ENCODE measurements at places on chromosomes 6 and 20.

GRCh38 chr20:45366631-45367030, 3.7 kb downstream of the SYS1 start:
- DNase-seq: no peak

- DNase-seq: no peak
These were observed 13.4 kb downstream of the ZNF318 start for GRCh38 chr6:43355862-43356590.

DNA sequence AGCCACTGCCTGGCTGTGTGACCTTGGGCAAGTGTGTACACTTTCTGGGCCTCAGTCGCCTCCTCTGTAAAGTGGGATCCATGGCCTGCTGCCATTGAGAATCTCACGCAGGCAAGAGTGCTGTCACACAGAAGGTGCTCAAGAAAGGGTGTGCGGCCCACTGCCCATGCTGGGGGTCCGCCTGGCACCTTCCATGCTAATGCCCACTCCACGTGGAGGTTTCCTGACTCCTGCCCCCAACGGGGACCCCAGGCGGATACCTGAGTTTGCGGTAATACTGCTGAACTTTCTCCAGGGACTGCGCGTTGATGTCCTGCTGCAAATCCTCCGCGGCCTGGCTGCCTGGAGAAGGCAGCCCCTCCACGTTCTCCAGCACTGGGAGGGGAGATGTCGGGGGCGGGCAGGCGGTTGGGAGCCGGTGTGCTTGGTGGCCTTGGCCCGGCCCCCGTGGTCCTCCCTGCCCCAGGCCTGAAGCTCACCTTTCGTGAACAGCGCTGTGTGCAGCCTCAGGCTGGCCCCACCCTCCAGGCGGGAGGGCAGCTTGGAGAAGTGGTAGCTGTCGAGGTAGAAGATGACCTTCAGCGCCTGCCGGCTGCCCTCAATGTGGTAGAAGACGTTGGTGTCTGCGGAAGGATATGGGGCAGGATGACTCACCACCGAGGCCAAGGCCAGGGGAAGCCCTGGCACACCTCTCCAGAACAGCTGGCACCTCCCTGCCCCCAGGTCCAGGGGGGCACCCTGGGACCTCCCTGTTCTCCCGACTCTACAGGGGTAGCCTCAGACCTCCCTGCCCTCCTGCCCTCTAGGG, 195.6 kb downstream of the PREX1 start:
- peak; percentile 47 for DNase-seq

- DNase-seq: no peak
These were observed 26.3 kb downstream of the GNL1 start for GRCh38 chr6:30530014-30530413.

DNA sequence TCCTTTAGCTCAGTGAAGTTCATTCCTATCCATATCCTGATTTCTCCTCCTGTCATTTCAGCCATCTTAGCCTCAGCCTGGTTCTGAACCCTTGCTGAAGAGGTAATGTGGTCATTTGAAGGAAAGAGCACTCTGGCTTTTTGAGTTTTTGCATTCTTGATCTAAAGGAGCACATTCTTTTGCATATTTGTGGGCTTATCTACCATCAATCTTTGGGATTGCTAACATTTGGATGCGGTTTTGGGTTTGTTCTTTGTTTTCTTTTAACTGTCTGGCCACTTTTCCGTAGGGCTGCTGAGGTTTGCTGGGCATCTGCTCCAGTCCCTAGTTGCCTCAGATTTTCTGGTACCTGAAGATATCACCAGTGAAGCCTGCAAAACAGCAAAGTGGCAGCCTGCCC, 238.3 kb downstream of the EPM2A start:
- DNase-seq: no peak

GRCh38 chr20:17912916-17913315, 55.7 kb downstream of the SNX5 start:
- no peak for DNase-seq

DNA sequence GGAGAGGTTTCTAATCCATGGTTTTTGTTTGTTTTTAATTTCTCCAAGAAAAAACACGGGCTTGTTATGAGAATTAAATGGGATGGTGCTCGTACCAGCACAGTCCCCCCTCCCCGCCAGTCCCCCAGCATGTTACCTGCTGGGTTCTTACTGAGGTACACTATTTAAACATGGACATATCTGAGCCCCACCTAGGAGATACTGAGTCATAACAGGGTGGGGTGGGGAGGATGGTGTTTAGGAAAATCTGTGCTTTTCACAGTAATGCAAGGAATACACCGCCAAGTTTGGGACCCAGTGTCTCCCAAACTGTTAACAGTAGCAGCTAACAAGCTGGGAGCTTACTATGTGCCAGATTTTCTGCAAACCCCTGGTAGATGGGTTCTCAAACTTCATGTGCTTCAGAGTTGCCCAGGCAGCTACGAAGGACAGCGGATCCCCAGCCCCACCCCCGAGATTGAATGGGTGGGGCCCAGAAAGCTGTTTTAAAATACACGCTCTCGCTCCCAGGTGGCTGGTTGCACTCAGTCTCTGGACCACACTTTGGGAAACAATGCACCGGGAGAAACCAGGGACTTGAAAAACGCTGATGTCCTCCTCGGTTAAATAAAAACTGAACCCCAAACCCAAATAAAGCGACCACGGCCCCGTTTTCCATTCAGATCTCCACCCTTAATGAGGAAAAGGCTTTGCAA, 995 bp downstream of the ZFP64 start:
- DNase-seq: peak; percentile 8

- no peak for DNase-seq
These were observed 18.7 kb upstream of the TRPC4AP start for GRCh38 chr20:35111141-35111888.

GRCh38 chr20:1308067-1308701, 20.8 kb downstream of the SDCBP2 start:
- DNase-seq: no peak

DNA sequence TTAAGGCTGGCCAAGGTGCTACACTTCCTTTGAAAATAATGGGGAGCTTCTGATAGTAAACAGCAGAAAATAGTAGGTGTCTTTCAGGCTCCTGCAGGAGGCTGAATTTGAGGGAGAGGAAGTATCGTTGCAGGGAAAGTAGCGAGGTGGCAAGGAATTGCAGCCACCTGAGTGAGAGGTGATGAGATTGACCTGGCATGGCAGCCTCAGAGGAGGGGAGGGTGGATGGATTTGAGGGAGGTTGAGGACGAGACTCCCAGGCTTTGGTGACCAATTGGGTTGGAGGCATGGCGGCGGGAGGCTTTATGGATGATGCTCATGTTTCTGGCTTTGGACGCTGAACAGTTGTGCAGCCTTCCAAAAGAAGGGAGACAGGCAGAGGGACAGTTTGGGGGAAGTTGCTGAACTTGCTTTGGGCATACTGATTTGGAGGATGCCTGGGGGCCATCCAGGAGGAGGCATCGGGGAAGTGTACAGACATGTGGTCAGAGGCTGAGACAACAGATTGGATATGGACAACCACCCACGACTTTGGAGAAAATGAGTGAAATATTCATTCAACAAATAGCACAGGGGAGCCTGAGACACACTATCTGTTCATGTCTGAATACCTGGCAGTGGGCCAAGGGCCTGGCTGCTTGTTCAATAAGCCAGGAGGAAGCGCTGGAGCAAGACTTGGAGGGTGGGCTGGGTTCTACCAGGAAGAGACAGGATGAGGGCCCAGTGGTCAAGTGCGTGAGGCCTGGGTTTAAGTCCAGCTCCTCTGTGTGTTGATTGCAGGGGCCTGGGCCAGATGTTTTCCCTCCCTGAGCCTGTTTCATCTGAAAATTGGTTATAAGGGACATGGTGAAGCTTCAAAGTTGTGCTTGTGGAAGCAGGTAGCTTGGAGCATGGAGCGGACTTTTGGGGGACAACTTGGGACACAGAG, 113.2 kb downstream of the CEBPB start:
- DNase-seq: peak; percentile 25

DNA sequence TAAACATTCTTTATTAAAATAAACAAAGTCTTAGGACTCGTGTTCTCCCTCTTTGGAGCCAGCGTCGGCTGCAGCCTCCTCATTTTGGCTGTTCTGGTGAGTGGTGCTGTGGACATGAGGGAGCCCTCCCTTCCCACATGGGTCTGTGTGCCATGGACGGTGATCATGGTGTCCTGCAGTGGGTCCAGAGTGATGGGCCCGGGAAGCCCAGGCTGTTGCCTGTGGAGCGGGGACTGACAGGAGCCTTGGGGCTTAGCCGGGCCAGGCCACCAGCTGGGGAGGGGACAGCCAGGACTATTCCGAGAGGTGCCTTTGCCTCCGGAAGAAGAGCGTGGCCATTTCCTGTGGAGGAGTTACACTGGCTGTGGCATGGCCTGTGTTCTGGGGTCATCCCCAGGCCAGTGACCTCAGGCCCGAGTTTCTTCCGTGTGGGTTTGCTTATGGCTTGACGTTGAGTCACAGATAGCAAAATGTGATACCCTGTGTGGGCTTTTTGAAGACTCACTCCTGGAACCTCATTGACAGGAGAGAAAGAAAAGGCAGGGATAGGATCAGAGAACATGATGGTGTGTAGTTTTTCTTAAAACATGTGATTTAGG, 153.4 kb downstream of the DTNBP1 start:
- no peak for DNase-seq

- no peak for DNase-seq
These were observed 125.2 kb downstream of the KIF6 start for GRCh38 chr6:39599973-39600372.

DNA sequence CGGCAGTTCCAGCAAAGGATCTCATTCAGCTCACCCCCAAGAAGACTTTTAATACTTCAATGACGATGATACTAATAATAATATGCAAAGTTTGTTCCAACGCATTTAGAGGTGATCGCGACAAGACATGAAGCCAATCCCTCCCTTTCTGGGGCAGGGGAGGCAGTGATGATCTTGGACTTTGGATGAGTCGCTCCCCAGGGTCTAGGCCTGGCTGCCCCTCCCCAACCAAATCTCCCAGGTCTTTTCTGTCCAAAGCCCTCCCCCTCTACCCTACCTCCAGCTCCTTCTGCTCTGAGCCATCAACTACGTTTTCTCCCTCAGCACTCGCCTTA, 33.9 kb downstream of the HLA-A start:
- no peak for DNase-seq

- DNase-seq: no peak
These were observed 23.9 kb downstream of the ZNF337 start for GRCh38 chr20:25672659-25673235.

DNA sequence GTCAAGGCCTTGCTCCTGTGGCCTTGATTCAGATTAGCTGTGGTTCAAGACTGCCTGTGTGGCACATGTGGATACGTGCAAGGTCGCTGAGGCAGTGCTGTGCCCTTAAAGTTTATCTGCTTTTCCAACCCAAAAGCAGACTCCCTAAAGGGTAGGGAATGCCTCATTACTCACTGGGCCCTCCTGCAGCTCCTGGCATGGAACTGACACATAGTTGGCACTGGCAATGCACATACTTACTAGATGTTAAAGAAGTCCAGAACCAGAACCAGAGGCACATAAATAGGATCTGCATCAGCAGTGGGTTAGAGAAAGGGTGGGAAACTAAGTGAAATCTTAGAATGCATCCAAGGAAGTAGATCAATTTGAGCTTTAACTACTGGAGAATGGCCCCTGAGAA, 90.6 kb upstream of the MLN start:
- no peak for DNase-seq

GRCh38 chr20:19851861-19852260, 93.8 kb downstream of the RIN2 start:
- no peak for DNase-seq

DNA sequence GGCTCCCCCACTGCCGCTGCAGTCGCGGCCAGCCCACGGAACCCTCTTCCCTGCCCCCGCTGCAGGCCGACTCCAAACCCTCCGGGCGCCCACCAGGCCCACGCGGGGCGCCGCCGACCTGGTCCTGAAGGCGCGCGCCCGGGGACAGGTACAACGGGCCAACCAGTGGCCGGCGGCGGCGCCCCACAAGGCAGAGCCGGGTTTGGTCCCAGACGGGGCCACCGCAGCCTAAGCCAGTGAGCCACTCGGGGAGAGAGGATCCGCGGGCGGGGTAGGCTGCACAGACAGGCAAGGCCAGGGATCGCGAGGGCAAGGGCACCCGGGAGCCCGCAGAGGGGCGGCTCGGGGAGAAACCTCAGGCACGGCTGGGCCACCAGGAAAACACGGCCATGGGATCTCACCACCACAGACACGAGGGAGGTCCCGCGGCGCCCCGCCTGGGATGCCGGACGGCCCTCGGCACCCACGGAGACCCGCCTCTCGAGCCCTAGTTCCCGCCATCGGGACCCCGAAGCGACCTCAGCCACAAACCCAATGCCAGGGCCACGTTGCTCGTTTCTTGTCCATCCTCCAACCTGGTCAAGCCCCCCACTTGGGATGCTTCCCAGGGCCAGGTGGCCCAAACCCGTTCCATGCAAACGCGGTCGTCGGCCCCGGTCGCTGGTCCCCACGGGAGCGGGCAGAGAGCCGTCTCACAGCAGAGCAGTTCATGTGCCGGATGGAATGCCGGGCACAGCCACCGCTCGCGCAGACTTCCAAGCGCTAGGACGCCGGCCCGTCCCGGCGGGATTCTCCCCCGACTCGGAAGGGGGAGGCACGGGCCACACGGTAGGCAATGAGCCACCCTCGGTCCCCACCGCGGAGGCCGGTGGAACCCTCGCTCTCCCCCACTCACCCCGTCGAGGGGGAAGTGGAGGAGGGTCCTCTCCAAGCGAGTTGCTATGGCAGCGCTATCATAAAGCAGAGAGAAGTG, 1956.6 kb upstream of the DEFB115 start:
- no peak for DNase-seq

DNA sequence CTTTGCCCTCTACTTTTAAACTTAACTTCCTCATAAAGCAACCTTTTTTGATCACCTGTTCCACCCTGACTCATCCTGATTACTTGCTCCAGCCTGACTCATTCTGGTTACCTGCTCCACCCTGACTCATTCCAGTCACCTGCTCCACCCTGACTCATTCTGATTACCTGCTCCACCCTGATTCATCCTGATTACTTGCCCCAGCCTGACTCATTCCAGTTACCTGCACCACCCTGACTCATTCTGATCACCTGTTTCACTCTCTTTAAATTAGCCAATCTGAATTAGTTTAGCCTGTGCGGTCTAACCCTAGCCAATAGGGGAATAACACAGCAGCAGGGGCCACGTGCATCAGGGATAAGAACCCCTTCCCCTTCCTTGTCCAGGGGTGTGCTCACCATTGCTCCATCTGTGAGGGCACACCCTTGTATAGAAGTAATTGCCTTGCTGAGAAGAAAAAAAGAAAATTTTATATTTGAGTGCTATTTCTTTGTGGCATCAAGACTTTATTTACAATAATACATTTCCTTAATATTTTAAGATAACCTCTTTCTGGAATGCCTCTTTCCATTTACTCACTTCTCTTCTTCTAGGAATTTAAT, 17.9 kb downstream of the HLA-G start:
- DNase-seq: no peak

DNA sequence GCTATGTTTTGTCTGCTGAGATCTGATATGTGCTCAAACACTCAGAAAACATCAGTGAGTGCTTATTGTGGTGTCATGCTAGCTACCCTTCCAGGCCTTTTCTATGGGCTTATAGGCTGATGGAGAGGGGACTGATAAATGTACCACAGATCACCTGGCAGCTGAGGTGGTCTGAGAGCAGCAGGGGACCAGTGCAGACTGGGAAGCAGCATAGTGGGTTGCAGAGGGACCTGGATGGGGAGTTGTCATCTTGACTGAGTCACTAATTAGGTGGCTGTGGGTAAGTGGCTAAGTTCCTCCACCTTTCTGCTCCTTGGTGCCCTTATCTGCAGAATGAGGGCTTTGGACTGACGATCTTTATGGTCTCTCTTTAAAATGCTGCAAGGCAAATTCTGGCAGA, 2.8 kb downstream of the TMEM200A start:
- no peak for DNase-seq

All from HL-60 (cell line).